ENCODE measurements at places on chromosomes 6 and 20. TPM values are rescaled to one million over a fixed set of nuclear protein-coding genes. Genes with fewer than 3 reads are reported as not detected.
A peak's percentile ranks its signal among the peaks of the same experiment; 100 is the strongest.

DNA sequence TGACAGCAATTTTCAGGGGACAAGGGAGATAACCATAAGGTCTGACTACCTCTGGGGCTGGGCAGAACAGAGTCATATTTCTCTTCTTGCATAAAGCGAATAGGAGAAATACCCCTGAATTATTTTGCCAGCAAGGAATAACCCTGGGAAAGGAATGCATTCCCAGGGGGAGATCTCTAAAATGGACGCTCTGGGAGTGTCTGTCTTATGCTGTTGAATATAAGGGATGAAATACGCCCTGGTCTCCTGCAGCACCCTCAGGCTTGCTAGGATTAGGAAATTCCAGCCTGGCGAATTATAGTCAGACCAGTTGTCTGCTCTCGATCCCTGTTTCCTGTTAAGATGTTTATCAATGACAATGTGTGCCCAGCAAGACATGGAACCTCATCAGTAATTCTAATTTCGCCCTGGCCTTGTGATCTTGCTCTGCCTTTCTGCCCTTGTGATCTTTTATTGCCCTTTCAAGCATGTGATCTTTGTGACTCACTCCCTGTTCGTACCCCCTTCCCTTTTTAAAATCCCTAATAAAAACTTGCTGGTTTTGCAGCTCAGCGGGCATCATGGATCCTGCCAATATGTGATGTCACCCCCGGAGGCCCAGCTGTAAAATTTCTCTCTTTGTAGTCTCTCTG lies 221.6 kb upstream of the HS3ST5 start:
- no peaks in the 10 kb centered on the region for H3K36me3 ChIP-seq
- H3K27me3 ChIP-seq = no peaks in the 10 kb centered on the region
- H3K27ac ChIP-seq = no peak overlapping the region
- H3K4me3 ChIP-seq = no peak overlapping the region
- no peak for DNase-seq

DNA sequence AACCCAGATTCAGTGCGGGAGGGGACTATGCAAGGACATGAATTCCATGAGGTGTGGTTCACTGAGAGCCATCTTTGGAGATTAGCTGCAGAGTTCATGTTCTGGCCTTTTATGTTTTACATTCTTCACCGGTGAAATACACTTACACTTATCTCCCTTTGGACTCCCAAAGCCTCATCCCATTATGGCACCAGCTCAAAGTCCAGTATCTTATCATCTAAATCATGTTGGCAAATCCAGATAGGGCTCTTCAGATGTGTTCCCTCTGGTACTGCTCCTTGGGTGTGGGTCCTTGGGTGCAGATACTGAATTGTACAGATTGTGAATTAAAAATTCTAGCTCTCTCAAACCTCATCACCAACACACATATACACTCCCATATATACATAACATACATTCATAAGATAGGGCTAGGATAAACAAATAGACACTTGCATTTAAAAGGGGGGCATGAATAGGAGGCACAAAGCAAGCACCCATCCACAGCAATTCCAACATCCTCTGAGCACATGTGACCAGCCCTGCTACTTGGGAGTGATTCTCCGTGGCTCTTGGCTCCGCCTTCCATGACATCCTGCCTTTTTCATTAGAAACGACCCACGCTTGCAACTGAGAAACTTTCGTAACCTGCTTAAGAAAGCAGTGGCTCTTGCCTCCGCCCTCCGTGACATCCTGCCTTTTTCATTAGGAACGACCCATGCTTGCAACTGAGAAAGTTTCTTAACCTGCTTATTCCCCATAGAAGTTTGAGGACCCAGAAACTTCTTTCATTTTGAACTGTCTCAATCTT lies 53.6 kb upstream of the LRRC1 start:
- H3K27me3 ChIP-seq = no peaks in the 10 kb centered on the region
- no peak overlapping the region for H3K4me3 ChIP-seq
- no peak overlapping the region for H3K27ac ChIP-seq
- H3K36me3 ChIP-seq = peaks cover 12% of the 10 kb centered on the region
- DNase-seq = no peak

DNA sequence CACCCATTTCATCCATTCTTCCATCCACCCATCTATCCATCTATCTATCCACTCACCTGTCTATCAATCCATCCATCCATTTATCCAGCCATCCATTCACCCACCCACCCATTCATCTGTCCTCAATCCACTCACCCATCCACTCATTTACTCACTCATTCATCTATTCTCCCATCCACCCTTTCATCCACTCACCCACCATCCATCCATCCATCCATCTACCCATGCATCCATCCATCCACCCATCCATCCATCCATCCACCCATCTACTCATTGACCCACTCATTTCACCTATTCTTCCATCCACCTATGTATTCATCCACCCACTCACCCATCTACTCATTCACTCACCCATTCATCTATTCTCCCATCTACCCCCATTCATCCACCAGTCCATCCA lies 24.2 kb upstream of the PTGIS start:
- no peaks in the 10 kb centered on the region for H3K36me3 ChIP-seq
- no peak for DNase-seq
- no peak overlapping the region for H3K4me3 ChIP-seq
- H3K4me1 ChIP-seq = peaks cover 62% of the 10 kb centered on the region
- no peaks in the 10 kb centered on the region for H3K27me3 ChIP-seq

- DNase-seq = no peak
- peaks cover 64% of the 10 kb centered on the region for H3K4me1 ChIP-seq
- no peaks in the 10 kb centered on the region for H3K27me3 ChIP-seq
- H3K27ac ChIP-seq = peak overlapping the region; percentile 86
Observed at GRCh38 chr20:47546184-47547033, 44.7 kb downstream of the NCOA3 start.

TFAP2D gene
- total RNA-seq = not detected

All from mesothelial cell of epicardium (in vitro differentiated cells).